ENCODE measurements at places on chromosomes 6 and 20.

GRCh38 chr6:32116674-32117073 lies 7.5 kb upstream of the TNXB start:
- DNase-seq = no peak

GRCh38 chr6:378090-378957 lies 13.2 kb upstream of the IRF4 start:
- no peak for DNase-seq

DNA sequence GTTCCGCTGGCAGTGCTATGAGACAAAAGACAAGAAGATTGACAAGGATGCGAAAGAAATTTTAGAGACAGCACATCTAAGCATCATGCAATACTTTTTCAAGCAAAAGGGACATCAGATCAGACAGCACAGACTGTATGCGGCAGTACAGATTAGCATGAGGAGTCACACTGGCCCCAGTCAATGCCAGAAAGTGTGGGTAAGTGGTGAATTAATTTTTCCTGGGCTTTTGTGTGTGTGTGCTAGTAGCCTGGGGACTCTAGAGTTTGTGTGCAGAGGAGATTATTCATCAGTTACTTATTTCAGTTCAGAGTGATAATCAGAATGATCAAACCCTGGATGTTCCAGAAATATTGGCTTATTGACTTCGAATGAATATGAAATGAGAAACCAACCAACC lies 47.2 kb downstream of the LAMA4 start:
- DNase-seq = no peak

DNA sequence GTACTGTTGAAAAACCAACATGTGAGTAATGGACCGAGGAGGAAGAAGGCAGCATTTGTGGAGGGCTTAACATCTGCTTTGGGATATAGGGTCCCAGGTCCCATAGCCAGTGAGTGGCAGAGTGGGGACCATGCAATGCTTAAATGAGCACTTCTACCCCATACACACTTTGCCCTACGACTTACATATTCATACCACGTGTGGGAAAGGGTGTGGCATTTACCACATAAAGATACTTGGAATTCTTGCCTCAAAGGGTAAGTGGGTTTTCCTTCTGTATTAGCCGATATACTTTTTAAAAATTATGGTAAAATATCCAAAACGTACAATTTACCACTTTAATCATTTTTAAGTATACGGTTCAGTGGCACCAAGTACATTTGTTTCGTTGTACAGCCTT lies 199.3 kb downstream of the BACH2 start:
- DNase-seq = no peak

- no peak for DNase-seq
Measured at GRCh38 chr6:118092086-118092485, 185.0 kb downstream of the SLC35F1 start.

- DNase-seq = no peak
Measured at GRCh38 chr6:70886661-70887060, 70.2 kb downstream of the B3GAT2 start.

DNA sequence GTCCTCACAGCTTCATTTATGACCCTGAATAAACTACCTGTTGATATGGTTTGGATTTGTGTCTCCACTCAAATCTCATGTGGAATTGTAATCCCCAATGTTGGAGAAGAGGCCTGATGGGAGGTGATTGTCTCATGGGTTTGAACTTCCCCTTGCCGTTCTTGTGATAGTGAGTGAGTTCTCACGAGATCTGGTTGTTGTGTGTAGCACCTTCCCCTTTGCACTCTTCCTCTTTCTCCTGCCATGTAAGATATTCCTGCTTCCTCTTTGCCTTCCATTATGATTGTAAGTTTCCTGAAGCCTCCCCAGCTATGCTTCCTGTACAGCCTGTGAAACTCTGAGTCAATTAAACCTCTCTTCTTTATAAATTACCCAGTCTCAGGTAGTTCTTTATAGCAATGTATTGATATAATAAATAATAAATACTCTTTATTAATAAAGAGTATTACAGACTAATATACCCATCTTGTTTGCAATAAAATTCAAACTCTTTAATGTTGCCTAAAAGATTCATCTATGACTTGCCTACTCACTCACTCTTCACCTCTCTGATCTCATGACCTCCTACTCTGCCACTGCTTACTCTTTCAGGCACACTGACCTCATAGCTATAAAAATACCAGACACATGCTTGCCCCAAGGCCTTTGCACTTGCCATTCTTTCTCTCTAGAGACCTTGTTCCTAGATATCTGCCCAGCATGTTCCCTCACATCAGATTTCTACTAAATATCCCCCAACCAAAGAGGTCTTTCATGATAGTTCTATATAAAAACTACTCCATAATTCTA lies 256.4 kb upstream of the MARCKS start:
- DNase-seq = no peak

DNA sequence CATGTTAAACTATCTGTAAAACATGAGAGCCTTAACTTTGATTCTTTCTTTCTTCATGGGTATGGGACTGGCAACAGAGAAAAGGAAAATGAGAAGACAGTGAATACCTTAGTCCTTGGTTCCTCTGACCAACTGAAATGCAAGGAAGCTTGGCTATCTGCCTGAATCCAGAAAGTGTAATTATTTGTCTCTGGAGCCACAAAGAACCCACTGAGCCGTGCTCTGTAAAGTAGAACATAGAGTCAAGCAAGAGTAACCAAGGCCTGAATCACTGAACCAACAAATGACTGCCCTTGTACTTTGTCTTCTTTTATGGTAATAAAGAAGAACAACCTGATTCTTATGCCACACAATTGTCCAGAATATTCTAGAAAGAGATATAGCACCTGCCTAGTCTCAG lies 27.6 kb downstream of the PKHD1 start:
- no peak for DNase-seq

DNA sequence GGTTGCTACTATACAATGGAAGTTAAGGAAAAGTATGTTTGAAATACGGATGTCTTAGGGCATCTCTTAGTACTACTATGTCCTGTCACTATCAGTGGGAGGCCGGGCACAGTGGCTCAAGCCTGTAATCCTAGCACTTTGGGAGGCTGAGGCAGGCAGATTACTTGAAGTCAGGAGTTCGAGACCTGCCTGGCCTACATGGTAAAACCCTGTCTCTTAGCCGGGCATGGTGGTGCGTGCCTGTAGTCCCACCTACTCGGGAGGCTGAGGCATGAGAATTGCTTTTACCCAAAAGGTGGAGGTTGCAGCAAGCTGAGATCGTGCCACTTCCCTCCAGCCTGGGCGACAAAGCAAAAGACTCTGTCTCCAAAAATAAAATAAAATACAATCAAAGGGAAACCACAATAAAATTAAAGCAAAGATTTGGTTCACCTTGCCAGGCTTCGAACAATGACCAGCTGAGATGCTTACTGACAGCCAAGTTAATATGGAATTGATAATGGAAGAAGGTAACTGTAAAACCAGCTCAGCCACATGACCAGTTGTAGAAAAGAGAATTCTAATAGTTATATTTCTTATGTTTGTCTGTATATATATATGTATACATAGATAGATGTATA lies 6.5 kb downstream of the CD24 start:
- no peak for DNase-seq

DNA sequence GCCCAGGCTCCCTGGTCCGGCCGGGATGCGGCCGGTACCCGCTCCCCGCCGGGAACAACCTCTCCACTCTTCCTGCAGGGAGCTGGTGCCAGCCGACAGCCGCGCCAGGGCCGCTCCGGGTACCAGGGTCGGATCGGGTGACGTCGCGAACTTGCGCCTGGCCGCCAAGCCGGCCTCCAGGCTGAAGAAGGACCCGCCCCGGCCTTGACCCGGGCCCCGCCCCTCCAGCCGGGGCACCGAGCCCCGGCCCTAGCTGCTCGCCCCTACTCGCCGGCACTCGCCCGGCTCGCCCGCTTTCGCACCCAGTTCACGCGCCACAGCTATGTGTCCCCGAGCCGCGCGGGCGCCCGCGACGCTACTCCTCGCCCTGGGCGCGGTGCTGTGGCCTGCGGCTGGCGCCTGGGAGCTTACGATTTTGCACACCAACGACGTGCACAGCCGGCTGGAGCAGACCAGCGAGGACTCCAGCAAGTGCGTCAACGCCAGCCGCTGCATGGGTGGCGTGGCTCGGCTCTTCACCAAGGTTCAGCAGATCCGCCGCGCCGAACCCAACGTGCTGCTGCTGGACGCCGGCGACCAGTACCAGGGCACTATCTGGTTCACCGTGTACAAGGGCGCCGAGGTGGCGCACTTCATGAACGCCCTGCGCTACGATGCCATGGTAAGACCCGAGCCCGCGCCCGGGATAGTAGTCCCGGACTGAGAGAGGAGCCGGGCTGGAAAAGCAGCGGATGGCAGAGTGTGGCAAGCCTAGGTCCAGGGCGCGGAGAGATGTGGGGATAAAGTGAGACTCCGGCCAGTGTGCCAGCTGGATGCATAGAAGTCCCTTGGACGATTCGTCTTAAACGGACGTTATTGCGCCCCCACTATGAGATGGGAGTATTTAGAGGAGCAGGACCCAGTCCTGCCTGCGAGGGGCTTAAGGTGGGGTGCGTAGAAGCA lies at the start of gene NT5E:
TSS of gene NT5E (plus strand) at position 266 of the 942 bp plus-strand sequence. CDS start at position 323, 57 bp downstream.
- no peak for DNase-seq

GRCh38 chr6:128598571-128598970 lies 78.2 kb upstream of the PTPRK start:
- DNase-seq = no peak

DNA sequence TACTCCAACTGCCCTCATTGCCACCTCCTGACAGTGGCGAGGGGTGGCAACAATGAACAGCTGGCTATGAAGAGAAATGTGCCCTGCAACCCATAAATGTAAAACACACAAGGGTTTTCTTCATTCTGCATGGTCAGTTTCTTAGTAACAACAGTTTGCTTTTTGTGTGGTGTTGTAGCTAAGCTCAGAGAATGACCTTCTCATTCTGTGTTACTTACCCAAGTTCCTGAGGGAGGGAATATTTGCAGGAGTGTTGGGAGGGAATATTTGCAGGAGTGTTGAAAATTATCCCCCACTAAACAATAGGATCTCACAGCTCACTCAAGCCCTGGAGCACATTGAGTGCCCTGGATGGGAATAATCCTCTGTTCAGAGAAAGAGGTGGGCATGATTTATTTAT lies 456.4 kb upstream of the CDH4 start:
- no peak for DNase-seq

- DNase-seq = no peak
Measured at GRCh38 chr6:88492241-88492640, 326.1 kb upstream of the CNR1 start.

DNA sequence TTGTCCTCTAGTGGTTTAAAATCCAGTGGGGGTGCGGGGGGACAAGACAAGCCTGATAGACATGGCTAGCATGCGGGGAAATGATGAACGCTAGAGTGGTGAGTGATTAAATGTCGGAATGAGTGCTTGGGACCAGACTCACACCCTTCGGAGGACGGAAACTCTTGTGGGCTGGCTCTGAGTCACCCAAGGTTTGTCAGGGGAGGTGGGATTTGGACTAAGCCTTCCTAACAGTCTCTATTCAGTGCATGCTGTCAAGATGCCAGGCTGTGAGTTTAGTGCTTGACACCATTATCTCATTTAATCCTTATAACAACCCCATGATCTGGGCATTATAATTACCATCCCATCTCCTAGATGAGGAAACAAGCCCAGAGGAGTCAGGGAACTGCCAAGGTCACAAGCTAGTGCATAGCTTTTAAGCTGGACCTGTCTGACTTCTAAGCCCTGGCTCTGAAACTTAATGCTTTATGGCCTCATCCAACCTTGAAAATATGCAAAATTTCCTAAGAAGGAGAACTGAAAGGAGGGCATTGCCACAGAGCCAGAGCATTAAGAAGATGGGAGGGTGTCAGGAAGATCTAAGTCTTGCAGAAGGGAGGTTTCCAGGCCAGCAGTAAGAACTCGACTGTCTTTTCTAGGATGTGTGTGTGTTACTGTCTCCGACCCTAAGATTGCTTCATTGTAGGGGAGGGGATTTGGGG lies 168.7 kb upstream of the LRFN2 start:
- no peak for DNase-seq

GRCh38 chr6:141024526-141024925 lies 1108.2 kb upstream of the GJE1 start:
- no peak for DNase-seq

DNA sequence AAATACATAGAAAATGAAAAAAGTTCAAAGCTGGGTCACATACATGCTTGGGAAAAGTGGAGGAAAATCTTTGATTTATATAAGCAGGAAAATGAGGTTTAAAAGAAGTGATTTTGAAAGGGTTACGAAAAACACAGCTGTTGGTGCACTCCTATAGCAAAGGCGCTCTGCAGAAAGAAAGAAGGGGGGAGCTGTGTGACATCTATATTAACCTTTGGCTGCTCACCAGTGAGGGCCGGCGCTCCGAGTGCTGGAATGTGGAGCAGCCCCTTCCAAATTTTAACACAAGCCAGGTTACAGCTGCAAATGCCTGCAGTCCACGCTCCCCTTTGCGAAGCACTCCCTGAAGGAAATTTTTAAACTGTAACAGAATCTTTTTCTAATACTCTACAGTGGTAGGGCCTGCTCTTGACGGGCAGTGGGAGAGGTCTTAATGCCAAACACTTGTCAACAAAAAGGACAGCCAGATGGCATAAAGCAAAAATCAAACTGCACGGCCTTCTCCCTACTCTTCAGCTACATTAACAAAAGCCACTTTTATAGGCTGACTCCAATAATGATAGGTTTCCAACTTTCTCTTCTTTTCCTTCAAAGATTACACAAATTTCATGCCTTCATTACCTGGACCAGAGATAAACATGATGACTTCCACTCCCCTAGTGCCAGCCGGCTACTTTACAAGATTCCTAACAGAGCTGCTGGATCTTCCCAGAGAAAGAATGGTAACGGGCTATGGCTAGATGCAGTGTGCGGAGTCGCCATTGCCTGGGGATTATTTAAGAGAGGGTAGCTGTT lies 4.8 kb downstream of the BMP7 start:
- no peak for DNase-seq

DNA sequence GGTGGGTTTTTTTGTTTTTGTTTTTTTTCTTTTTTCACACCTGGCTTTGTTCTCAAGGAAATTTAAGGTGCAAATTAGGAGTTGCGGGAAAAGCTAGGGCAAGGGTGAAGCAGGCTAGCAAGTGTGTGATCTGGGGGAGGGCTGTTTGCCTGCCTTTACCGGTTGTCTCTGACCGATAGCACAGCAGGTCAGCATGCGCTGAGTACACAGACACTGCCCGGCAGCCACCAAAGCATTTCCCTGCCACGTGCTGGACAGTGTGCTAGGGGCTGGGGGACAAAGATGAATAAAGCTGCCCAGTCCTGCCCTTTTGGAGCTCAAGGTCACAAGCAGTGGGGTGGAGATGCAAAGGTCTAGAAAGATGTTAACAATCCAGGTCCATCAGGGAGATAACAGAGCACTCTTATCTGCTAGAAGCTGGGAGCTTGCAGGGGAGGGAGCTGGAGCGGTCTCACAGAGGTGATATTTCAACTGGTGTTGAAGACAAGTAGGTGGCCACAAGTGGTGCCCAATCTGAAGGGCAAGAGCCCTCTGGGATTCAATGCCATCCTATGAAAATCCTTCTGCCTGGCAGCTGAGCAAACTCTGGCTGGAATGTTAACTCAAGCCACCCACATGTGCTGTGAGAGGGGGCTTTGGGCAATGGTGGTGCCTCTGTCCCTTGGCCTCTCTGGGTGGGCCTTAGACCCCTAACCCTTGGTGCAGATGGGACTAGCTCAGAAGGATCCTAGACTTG lies 24.5 kb downstream of the TTBK1 start:
- no peak for DNase-seq

GRCh38 chr6:112196306-112196705 lies 58.1 kb downstream of the LAMA4 start:
- no peak for DNase-seq
